ENCODE measurements at places on chromosomes 7 and 10.

- DNase-seq, result peak; percentile 72
Observed at GRCh38 chr7:105388356-105389087, at the start of gene SRPK2. Gene SRPK2 (minus strand): TSS chr7:105388921.

- DNase-seq, result no peak
Observed at GRCh38 chr7:17722798-17723197, 217.5 kb downstream of the SNX13 start.

- peak; percentile 25 for DNase-seq
Observed at GRCh38 chr7:4282434-4283223, 399.5 kb upstream of the FOXK1 start.

DNA sequence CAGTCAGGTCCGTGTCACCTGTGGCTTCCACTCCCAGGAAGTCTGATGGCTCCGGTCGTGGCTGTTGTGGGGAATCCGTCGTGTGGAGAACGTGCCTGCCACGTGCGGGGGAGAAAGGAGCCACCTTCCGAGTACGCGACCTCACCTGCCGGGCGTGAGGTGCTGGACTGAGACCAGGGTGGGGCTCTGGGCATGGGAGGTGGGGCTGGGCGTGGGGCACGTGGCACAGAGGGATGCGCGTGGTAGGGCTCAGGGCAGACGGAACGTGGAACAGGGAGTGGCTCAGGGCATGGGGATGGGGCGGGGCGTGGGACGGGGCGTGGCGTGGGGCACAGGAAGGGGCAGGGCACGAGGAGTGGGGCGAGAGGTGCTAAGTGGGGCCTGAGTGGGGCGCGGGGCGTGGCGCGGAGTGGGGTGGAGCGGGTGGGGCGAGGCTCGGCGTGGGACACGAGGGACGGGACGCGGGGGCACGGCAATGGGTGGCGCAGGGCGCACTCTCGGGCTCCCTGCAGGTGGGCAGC, 64.8 kb downstream of the C10orf143 start:
- no peak for DNase-seq

DNA sequence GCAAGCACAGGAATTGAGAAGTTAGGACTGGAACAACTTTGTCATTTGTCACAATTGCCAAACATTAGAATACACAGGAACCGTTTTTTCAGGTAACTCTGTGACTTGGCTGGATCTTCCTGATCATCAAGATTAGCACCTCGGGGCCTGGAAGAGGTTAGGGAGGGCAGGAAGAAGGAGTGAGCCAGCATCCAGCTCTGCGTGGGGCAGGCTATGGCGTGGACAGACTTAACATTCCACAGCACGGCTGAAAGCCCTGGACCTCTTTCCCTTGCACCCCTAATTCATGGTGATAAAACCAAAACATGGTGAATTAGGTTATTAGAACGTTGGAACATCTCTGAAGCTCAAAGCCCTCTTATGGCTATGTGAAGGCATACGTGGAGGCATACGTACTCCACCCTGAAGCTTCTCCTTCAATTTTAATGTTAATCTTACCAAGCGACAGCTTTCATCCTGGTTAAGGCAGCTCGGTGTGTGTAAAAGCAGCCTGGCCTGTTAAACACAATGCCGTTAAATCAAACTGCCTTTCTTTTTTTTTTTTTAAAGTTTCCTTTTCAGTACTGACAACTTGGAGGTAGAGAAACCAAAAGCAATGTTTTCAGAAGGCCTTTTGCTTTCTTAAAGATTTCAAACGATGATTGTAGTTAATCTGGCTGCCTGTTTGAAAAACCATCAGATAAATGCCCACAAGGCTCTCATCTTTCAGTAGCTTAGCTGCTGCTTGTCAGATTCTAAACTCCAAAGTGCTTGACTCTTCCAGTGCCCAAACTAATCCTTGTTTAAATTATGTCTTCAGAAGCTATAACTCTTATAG, 4.5 kb downstream of the GRK5 start:
- DNase-seq, result peak; percentile 63

GRCh38 chr10:1249142-1249920, 193.1 kb downstream of the WDR37 start:
- no peak for DNase-seq

DNA sequence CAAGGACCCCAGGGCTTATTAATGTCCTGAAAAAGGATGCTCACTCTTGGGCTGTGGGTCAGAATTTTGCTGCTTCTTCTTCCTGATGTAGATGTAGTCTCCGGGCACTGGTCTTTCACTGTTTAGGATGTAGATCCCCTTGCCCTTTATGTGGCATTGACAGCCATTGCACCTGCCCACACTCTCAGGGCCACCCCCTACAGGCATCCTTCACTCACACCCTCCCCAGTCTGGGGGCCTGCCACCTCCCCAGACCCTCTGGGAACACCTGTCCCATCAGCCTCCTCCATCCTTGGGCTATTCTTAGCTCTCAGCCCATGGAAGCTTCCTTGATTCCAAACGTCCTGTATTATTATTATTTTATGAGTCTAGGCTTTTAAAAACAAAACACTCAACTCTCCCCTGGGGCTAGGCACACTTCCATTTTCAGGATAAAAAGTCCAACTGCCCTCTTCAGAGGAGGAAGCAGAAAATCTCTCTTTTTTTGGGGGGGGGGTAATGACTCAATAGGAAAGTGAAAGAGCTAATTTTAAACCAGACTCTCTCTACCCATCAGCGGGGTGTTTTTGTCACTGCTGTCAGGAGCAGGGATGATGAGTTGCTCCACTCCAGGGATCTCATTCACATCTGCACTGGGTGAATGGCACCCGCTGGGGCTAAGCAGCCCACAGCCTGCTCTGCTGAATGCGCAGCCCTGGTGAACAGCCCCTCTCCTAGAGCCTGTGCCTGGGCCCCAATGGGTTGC, 11.5 kb upstream of the KLRG2 start:
- DNase-seq, result no peak

DNA sequence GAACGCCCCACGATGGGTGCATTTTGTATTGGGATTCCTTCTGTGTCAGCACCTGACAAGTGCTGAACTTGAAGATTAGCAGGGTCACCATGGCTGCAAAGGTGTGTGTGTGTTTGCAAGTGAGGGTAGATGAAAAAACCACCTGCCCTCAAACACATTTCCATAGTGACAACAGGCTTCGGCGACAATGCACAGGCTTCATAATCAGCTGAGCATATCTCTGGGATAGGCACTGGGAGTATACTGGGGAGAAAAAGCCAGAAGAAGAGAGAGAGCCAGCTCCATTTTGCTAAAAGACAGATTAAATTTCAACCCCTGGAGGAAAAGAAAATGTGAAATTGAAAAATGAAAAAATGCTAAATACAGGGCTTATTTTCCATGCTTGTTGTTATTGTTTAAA, 656.1 kb downstream of the INHBA start:
- no peak for DNase-seq

- DNase-seq, result no peak
Observed at GRCh38 chr7:44322631-44323363, 2.6 kb downstream of the CAMK2B start.

- peak; percentile 42 for DNase-seq
Observed at GRCh38 chr10:59240582-59241183, 64.2 kb downstream of the PHYHIPL start.

DNA sequence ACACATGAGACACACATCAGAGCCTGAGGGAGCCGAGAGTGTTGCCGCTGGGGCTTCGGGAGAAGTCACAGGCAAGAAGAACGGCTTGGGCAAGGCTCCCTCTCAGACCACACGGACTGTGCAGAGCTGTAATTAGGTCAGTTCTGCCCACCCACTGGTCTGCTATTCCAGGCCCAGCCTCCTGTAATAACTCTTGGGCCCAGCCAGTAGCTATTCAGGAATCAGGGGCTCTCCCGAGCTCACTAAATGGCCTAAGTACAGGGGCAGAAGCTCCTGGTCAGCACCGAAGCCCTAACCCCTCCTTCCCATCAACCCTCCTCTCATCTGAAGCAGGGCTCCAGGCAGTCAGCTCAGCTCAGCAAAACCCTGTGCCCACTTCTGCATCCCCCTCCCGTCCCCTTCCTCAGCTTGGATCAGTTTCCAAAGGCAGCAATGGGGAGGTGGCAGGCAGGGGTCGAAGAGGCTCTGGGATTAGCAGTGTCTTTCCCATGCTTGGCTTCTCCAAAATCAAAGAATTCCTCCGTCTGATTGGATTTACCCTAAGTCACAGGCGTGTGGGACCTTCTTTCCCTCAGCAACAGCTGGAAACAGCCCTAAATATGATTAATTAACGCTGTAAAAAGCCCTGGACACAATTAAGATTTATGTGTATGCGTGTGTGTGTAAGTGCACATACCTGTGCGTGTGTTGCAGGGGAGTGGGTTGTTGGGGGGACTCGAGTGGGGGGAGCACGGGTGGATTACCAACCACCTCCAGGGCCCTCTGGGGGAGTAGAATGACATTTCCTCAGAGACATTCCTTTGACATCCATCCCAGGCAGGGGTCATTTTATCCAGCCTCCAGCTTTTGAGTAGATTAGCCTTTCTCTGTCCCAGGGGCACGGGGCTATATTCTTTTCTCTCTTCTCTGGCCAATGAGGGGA, 48.4 kb upstream of the BTRC start:
- DNase-seq, result no peak

DNA sequence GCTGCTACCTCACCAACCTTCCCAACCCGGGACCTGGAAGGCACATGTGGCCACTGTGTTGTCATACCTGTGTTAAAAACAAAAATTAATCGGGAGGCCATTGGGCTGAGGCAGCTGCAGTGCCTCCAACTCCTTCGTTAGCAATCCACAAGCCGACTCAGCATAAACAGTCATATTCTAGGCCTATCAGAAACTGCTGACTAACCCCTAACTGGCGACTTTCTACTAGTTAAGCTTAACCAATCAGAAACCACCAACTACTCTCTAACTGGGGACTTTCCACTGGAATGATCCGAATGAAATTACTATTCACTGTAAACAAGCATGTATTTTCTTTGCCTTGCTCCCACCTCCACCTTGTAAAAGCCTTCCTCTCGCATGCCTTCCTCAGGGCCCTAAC, 14.1 kb upstream of the TMEM72 start:
- no peak for DNase-seq

GRCh38 chr10:44478040-44478439, 93.1 kb upstream of the CXCL12 start:
- DNase-seq, result peak; percentile 17

GRCh38 chr10:21257919-21258318, 267.6 kb downstream of the SKIDA1 start:
- DNase-seq, result peak; percentile 46

DNA sequence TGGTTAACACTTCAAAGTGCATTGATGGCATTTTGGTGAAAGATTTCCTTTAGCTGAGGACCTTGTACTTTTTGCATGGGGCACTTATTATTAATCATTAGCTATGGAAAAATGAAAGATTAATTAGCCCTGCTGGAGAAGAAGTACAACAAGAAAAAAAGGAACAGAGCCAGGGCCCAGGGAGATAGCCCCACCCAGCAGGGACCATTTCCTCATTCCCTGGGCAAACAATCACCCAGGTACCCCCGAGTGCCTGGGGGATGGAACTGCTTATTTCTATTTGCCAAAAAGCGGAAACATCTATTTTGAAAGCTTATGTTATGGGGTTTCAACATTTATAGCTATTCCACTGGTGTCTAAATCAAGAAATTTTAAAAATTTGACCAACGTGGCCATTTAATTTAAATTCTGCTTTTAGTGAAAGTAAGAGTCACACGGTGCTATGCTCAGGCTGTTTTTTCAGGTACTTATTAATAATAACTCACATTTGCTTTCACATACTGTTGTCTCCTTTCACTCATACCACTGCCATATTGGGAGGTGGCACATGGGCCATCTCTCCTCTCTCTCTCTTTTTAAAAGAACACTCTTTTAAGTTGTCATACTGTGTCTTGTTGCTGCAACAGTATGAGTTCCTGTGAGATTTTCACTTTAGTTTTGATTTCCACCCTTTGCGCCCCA, 143.6 kb upstream of the KIF5B start:
- DNase-seq, result no peak

DNA sequence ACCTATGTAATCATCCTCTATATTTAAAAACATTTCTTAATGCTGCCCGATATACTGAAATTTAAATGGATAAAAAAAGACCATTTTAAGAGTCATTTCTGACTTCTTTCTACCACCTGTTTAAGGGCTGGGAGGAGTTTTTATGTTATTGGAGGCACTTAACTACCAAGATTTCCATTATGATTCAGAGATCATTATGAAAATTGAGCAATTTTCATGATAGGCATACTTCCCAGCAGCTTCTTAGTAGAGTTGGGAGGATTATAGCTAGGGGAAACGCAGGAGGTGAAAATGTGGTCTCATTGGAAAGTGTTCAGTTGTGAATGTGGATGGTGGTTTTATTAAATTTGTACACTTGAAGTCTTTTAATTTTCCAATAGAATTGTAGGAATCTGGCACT, 28.4 kb upstream of the FAM204A start:
- DNase-seq, result no peak

- DNase-seq, result no peak
Observed at GRCh38 chr7:17903337-17903736, 37.0 kb downstream of the SNX13 start.

GRCh38 chr10:72337039-72337629, 17.6 kb downstream of the DNAJB12 start:
- DNase-seq, result peak; percentile 68

- DNase-seq, result no peak
Observed at GRCh38 chr7:45225948-45226335, 68.4 kb downstream of the RAMP3 start.

- DNase-seq, result no peak
Observed at GRCh38 chr10:75660823-75661222, 229.4 kb downstream of the LRMDA start.

- peak; percentile 73 for DNase-seq
Observed at GRCh38 chr10:69802424-69803161, 887 bp downstream of the COL13A1 start.

GRCh38 chr7:158018098-158018762, 569.4 kb downstream of the PTPRN2 start:
- DNase-seq, result no peak

GRCh38 chr7:1940402-1940786, 270.3 kb downstream of the ELFN1 start:
- DNase-seq, result peak; percentile 60

GRCh38 chr7:107579885-107580715, at the start of gene BCAP29:
Gene BCAP29 (plus strand): TSS chr7:107580246. CDS start chr7:107580773, 527 bp downstream.
- DNase-seq, result peak; percentile 55

DNA sequence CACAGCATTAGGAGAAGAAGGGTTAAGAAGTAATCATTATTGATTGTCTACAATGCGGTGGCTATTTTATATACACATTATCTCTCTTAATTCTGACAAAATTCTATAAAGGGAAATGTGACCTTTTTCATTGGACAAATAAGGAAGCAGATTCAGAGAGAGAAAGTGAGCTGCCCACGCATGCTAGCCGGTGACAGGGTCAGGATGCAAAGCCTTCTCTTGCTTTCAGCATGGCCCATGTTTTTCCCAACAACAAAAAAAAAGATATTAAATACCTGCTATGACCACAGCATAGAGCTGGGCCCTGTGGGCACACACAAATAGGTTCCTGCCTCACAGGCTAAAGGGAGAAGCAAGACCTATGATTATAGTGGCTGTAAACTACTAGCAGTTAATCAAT, 66.8 kb downstream of the PPP1R3C start:
- DNase-seq, result no peak

- DNase-seq, result no peak
Observed at GRCh38 chr7:36005293-36005692, 147.8 kb upstream of the EEPD1 start.

All from iris pigment epithelial cell (primary cell).